ENCODE measurements at places on chromosomes 1 and 21. TPM values are rescaled to one million over a fixed set of nuclear protein-coding genes. Genes with fewer than 3 reads are reported as not detected.

Gene SYTL1
- 1.3 TPM for total RNA-seq

Gene CNIH3
- total RNA-seq: 0.33 TPM

Gene PLEKHM2
- 53.6 TPM for total RNA-seq

Gene C4BPB
- not detected for total RNA-seq

Measured in right atrium auricular region (tissue), 2 donors.